Keratinocyte (primary cell): ENCODE measurements at places on chromosomes 13 and 19. TPM values are rescaled to one million over a fixed set of nuclear protein-coding genes. Genes with fewer than 3 reads are reported as not detected.

SHISA7 gene
- polyA plus RNA-seq: not detected in 3 replicates

ASF1B gene
- polyA plus RNA-seq: 2.1 to 13.1 TPM (median 7.8 TPM) in 3 replicates

NEK5 gene
- 0.11 to 0.45 TPM (median 0.21 TPM) in 3 replicates for polyA plus RNA-seq

NCAN gene
- not detected in 3 replicates for polyA plus RNA-seq

CD209 gene
- polyA plus RNA-seq: not detected in 3 replicates

THSD8 gene
- polyA plus RNA-seq: 0.41 to 6.6 TPM (median 2.9 TPM) in 3 replicates

AP2S1 gene
- 183 to 218 TPM (median 192 TPM) in 3 replicates for polyA plus RNA-seq

OR10H1 gene
- polyA plus RNA-seq: not detected in 3 replicates

GDF15 gene
- 0.27 to 0.49 TPM (median 0.31 TPM) in 3 replicates for polyA plus RNA-seq

ZNF544 gene
- 28.2 to 38.4 TPM (median 30.9 TPM) in 3 replicates for polyA plus RNA-seq

ZNF418 gene
- polyA plus RNA-seq: 2.1 to 3.9 TPM (median 2.9 TPM) in 3 replicates

CERS1 gene
- 0.09 to 0.23 TPM (median 0.14 TPM) in 3 replicates for polyA plus RNA-seq

ZNF729 gene
- polyA plus RNA-seq: not detected in 3 replicates

MTUS2 gene
- polyA plus RNA-seq: 0.08 to 0.22 TPM (median 0.17 TPM) in 3 replicates

TEX26 gene
- not detected in 3 replicates for polyA plus RNA-seq

ANGPTL8 gene
- polyA plus RNA-seq: 0.18 TPM in 1 of 3 replicates, not detected in the others

OR7C1 gene
- 0.03 to 0.09 TPM (median 0.06 TPM) in 3 replicates for polyA plus RNA-seq

ITM2B gene
- polyA plus RNA-seq: 278 to 401 TPM (median 294 TPM) in 3 replicates

TLE5 gene
- 249 to 337 TPM (median 316 TPM) in 3 replicates for polyA plus RNA-seq

PDX1 gene
- polyA plus RNA-seq: not detected in 3 replicates

MATK gene
- 0.05 to 0.27 TPM (median 0.16 TPM) in 3 replicates for polyA plus RNA-seq

RNF113B gene
- polyA plus RNA-seq: not detected in 3 replicates

LILRB2 gene
- not detected in 3 replicates for polyA plus RNA-seq

ELSPBP1 gene
- not detected in 3 replicates for polyA plus RNA-seq

RNF17 gene
- not detected in 3 replicates for polyA plus RNA-seq

MEF2B gene
- polyA plus RNA-seq: 0.05 to 0.17 TPM (median 0.11 TPM) in 3 replicates

ZNF837 gene
- polyA plus RNA-seq: 0.29 to 1.0 TPM (median 0.39 TPM) in 3 replicates

KIR3DL1 gene
- polyA plus RNA-seq: not detected in 3 replicates

ZNF284 gene
- 2.1 to 3.0 TPM (median 2.6 TPM) in 3 replicates for polyA plus RNA-seq

SLC39A3 gene
- polyA plus RNA-seq: 26.2 to 40.0 TPM (median 28.1 TPM) in 3 replicates

TMC4 gene
- polyA plus RNA-seq: 1.5 to 2.2 TPM (median 1.8 TPM) in 3 replicates

ZNF442 gene
- 0.53 to 0.89 TPM (median 0.70 TPM) in 3 replicates for polyA plus RNA-seq

MEDAG gene
- polyA plus RNA-seq: 0.02 to 0.03 TPM in 2 of 3 replicates, not detected in the other

KCNN4 gene
- polyA plus RNA-seq: 9.8 to 15.5 TPM (median 10.5 TPM) in 3 replicates

NOTCH3 gene
- polyA plus RNA-seq: 2.5 to 14.9 TPM (median 4.1 TPM) in 3 replicates

LENG9 gene
- 1.3 to 2.2 TPM (median 2.1 TPM) in 3 replicates for polyA plus RNA-seq

CYP4F2 gene
- 0.06 to 0.15 TPM (median 0.13 TPM) in 3 replicates for polyA plus RNA-seq

ZNF296 gene
- 0.13 to 1.6 TPM (median 0.25 TPM) in 3 replicates for polyA plus RNA-seq

ZNF560 gene
- polyA plus RNA-seq: 0.04 to 0.19 TPM (median 0.15 TPM) in 3 replicates

ZNF575 gene
- polyA plus RNA-seq: 0.05 to 0.22 TPM (median 0.06 TPM) in 3 replicates

MBD3L3 gene
- not detected in 3 replicates for polyA plus RNA-seq

ZSCAN4 gene
- 0.08 to 0.26 TPM (median 0.18 TPM) in 3 replicates for polyA plus RNA-seq

IRS2 gene
- 1.1 to 2.3 TPM (median 2.0 TPM) in 3 replicates for polyA plus RNA-seq
